ENCODE measurements at places on chromosomes 6 and 20. TPM values are rescaled to one million over a fixed set of nuclear protein-coding genes. Genes with fewer than 3 reads are reported as not detected.

- DNase-seq = no peak
These were observed 12.0 kb upstream of the IRF4 start for GRCh38 chr6:379410-380181.

DNA sequence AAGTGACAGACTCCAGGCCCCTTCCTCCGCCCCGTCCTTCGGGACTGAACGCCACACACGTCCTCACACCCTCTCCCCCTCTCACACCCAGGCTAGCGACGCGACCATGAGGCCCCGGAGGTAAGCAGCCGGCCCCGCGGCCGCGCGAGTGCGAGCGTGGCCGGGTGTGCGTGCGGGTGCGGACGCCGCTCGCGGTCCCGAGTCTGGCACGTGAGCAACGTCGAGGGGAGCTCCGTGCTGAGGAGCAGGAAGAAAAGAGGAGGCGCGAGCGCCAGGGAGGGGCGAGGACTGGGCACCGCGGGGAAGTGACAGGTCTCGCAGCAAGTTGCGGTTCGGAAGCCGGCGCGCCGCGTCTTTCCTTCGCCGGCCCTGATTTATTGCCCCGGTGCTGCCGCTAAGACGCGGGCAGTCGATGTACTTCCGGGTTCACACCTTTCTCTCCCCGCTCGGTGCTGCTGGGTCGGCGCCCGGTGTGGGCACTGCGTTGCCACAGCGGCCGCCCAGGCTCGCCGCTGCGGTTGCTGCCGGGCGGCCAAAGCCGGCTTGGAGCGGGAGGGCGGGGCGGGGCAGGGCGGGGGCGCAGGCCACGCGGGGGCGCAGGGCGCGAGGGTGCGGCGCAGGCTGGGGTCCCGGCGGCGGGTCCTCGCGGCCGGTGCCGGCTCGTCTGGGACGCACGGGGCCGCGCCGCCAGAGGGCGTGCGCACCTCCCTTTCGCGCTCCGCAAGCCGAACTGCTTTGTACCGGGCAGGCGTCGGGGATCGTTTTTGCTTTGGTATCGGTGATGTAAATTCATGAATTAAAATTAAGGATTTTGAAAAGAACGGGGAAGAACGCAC, 15.8 kb upstream of the LIN28B start:
- DNase-seq = no peak

- no peak for DNase-seq
These were observed 58.6 kb upstream of the ZNF217 start for GRCh38 chr20:53652090-53652858.

- no peak for DNase-seq
These were observed 23.3 kb upstream of the SIRPA start for GRCh38 chr20:1871807-1872458.

DNA sequence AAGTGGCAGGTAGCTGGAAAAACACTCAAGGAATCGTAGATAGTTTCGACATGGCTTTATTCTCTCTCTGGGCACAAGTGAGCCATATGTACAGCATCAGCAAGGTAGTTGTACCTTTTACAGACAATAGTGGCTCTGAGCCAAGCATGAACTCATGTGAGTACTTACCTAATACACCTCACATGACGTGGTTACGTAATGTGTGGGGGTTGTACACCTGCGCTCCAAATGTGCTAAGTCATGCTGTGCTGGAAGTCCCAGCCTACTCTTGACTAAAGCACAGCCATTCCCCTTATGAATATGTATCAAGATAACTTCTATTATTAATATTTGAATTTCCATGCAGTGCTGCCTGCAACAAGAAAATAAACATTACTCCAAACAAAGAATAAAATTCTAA, 78.8 kb upstream of the HMGN3 start:
- no peak for DNase-seq

DNA sequence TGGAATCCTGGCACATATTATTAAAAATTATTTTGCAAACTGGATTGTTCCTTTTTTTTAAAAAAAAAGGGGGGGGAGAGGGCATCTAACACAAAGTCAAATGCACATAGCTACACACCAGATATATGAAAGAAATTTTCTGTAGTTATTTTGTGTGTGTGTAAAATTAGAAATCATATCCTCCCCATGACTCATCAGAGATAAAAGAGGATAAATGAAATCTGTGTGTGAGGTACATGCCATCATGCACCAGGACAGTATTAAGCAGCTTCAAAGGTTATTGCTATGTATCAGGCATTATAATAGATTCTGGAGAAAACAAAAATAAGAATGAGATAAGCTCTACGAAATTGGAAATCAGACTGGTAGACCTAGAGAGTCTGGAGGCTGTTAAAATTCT, 5.2 kb downstream of the BTBD9 start:
- DNase-seq = no peak

DNA sequence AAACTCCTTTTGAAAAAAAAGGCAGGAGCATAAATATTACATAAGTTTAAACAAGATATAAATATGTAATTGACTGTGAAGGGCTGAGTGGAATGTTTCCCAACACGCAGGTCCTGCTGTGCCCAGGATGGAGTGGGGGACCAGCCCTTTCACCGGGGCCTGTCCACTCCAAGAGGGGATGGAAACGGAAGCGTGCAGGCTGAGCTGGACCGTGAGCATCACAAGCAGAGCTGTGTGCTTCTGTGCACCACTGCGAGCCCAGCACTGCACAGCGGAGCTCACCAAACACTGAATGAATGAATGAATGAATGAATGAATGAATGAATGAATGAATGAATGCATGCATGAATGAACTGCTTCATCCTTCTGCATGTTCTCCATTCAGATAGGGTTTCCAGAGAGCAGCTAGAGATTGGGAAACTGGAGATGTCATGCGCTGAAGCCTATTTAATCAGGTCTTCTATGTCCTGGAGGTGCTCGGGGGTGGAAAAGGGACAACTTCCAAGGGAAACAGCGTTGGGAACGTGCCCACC, 157.7 kb downstream of the ANKRD60 start:
- no peak for DNase-seq

DNA sequence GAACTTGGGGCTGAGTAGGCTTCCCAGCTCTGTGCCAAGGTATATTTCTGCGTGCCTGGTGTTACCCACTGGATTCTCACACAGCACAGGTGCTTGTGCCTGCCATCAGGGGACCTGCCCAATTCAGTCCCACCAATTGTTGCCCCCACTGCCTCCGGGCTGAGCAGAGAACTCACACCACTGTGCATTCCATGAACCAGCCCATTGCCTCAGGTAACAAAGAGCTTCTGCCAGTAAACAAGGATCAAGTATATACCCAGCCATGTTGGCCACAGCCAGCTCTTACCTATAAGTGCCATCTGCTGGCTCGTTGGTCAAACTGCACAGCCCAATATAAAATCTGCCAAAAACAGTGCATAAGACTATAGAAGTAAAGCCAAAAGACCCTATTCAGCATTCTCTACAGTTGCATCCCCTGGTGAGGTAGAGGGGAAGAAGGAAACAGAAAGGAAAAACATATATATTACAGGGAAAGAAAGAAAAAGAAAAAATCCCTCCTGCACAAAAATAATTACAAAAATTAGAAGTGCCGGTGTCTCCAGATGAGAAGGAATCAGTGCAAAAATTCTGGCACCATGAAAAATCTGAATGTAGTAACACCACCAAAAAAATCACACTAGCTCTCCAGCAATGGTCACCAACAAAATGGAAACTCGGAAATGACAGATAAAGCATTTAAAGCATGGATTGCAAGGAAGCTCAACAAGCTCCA, 241.4 kb downstream of the IBTK start:
- no peak for DNase-seq

- no peak for DNase-seq
These were observed 876 bp upstream of the DSP start for GRCh38 chr6:7540595-7540994.

- no peak for DNase-seq
These were observed 55.6 kb upstream of the ATXN1 start for GRCh38 chr6:16816891-16817290.

DNA sequence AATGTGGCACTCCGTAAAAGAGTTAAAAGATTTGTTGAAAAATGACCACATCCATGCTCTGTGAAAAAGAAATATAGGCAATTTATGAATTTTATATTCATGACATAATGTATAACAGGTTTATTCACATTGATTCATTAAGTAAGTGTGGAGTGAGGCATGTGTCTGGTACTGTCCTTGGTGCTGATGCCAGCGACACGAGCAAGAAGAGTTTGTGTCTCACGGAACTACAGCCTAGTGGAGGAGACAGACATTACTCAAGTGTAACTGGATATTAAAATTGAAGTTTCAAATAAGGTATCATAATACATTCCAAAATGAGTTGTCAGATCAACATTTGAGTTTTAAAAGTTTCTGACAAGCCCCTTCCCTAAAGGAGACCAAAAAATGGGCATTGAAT, 158.2 kb upstream of the PRND start:
- DNase-seq = no peak

DNA sequence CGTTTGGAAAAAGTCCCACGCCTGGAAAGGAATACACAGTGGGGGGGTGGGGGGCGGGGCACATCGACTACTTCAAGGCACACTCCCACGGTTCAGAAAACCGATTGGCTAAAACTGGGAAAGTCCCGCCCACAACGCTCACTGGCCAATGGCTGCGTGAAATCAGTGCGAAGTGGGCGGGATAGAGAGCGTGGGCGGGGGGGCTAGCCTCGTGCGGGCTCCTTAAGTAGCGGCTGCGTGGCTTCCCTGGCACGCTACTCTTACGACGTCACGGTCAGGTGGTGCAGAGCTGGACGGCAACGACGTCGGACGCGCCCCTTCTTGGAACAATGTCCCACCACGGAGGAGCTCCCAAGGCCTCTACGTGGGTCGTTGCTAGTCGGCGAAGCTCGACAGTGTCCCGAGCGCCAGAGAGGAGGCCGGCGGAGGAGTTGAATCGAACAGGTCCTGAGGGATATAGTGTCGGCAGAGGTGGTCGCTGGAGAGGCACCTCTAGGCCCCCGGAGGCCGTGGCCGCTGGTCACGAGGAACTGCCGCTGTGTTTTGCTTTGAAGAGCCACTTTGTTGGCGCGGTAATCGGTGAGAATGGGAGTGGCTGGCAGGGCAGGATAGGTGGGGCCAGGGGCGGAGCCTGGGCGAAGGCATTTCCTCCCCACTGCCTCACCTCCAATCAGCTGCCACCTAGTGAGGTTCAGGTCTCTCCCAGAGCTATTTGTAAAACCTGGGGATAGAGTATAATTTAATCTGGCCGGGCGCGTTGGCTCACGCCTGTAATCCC, at the start of gene DDX43:
Gene DDX43, plus strand, starts transcription at position 252 of the 778 bp plus-strand sequence. Its CDS starts 78 bp downstream, at position 330.
- DNase-seq = peak; percentile 18

DNA sequence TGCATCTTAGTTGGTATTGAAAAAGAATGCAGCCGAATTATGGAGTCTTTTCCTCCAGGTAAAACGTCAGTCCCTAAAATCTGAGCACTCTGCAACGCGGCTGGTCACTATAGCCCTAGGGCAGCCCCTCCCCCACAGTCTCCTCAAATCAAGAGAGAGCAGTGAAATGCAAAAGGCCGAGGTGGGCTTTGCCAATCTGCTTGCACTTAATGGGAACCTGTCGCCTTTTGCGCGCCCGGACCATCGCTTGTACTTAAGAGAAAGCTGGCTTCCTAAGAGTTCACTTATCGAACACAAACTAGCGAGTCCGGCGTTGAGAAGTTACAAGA, 447 bp downstream of the MCM3 start:
- DNase-seq = no peak

DNA sequence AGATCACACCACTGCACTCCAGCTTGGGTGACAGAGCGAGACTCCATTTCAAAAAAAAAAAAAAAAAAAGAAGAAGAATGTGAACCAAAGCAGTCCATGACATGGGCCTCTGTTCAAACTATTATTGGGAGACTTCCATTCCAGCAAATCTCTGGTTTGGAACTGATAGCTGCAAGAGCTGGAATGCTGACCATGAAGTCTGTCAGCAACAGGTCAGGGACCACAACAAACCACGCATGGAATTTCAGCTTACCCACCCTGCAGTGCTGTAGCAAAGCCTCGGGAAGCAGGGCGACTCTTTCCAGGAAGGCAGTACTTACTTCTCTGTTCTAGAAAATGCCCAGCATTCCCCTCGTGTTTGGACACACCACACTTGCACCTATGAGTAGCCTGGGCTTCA, 34.1 kb upstream of the TBC1D7 start:
- DNase-seq = no peak

PTPRK gene
- 20.0 TPM for total RNA-seq

DNA sequence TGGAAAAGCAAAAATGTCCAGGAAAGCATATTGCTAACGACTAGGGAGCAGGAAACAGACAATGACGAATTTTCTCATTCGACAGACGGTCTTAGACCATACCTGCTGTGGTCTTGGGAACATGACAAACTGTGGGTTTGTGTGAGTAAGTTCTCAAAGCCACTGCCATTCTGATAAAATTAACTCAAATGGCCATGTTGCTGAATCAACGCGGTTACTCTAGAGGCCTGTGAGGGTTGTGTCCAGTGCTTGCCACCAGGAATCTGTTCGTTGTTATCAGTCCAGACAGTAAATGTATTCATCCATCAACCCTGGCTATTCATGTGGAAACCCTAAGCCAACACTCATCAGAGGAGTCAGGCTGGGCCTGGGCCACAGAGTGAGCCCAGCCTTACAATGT, 124.3 kb downstream of the MYLK4 start:
- no peak for DNase-seq

DNA sequence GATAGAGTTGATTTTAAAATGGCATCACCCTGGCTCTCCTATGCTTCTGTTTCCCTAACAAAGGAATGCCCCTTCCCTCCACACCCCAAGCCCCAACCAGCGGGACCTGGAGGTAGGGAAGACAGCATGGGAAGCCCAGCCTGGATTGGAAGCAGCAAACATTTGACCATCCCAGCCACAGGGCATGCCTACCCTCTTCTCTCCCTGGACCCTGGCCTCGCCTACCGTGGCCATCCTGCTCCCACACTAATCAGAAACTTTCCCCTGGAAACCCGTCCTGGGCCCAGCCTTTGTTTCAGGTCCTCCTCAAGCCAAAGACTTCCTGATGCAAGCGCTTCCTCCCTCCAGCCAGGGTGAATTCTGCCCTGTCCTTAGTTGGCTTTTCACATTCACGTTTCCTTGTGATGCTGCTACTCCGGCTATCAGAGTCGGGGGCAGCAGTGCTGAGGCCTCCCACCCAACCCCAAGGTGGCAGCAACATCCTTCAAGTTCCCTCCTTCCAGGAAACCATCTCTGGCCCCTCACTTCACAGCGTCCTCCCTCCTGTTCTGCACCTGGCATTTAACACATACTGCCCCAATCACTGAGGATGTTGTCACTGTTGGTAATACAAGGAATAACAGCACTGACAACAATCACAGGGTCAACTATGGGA, 18.2 kb upstream of the ANGPT4 start:
- DNase-seq = no peak

- no peak for DNase-seq
These were observed 640 bp downstream of the NFS1 start for GRCh38 chr20:35698298-35699126.

DNA sequence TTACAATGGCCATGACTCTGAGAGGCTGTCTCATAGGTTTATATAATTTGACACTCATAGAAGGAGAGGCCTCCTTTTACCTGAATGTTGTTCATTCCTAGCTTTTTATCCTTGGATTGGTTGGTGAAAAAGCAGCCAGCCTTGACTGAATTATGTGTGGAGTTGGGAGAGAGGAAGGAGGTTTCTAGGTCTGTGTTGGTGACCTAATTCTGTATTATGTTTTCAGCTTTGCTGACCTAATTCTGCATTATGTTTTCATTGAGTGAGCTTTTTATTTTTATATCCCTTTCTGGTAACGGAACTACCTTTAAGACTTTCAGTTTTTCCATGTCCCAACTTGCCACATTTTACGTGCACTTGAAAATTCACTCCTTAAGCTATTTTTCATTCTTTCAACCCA, 59.1 kb upstream of the RNF144B start:
- no peak for DNase-seq

CST2 gene
- not detected for total RNA-seq

STX11 gene
- 0.83 TPM for total RNA-seq
